CD8-positive, alpha-beta T cell (primary cell): ENCODE measurements at places on chromosomes 12 and 14. TPM values are rescaled to one million over a fixed set of nuclear protein-coding genes. Genes with fewer than 3 reads are reported as not detected.

DNA sequence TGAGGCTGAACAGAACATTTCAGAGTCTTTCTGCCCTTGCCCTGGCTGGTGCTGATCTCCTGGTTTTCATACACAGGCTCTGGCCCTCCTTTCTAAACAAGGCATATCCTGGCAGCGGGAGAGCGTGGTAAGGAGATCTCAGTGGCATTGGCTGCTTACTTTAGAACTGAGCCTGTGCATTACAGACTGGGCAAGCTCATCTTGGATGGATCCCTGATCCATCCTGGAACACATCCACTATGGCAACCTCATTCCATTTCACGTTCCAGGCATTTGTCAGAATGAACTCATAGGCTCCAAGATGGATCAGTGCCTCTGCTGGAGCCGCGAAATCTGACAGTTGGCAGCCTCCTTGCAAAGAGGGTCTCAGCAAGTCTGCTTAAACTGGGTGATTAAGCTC, 224.5 kb upstream of the PELI2 start:
- DNase-seq: no peak

- DNase-seq: no peak
These were observed 3.5 kb upstream of the RNASE4 start for GRCh38 chr14:20680843-20681347.

- peak; percentile 81 for DNase-seq
These were observed 102.8 kb upstream of the BCAT1 start for GRCh38 chr12:25051656-25052195.

GRCh38 chr12:131232036-131232435, 278.3 kb downstream of the ADGRD1 start:
- no peak for DNase-seq

- DNase-seq: no peak
These were observed 61.4 kb upstream of the TUNAR start for GRCh38 chr14:95815226-95815690.

- no peak for DNase-seq
These were observed 1.6 kb downstream of the ART4 start for GRCh38 chr12:14841761-14842160.

GRCh38 chr14:33561488-33562175, 389.2 kb downstream of the EGLN3 start:
- no peak for DNase-seq

Gene P2RX2
- not detected for total RNA-seq
